ENCODE measurements at places on chromosomes 4 and X. TPM values are rescaled to one million over a fixed set of nuclear protein-coding genes. Genes with fewer than 3 reads are reported as not detected.
A peak's percentile ranks its signal among the peaks of the same experiment; 100 is the strongest.

The CPLX1 gene
- total RNA-seq = 6.6 TPM

The SMR3A gene
- total RNA-seq = not detected

The SPANXA2 gene
- total RNA-seq = not detected

The CT45A9 gene
- not detected for total RNA-seq

The CPZ gene
- 0.28 TPM for total RNA-seq

The PCDH7 gene
- 224 TPM for total RNA-seq

The FHIP1A gene
- total RNA-seq = 0.13 TPM

The TCEAL5 gene
- 0.26 TPM for total RNA-seq

The ASMT gene
- total RNA-seq = not detected

DNA sequence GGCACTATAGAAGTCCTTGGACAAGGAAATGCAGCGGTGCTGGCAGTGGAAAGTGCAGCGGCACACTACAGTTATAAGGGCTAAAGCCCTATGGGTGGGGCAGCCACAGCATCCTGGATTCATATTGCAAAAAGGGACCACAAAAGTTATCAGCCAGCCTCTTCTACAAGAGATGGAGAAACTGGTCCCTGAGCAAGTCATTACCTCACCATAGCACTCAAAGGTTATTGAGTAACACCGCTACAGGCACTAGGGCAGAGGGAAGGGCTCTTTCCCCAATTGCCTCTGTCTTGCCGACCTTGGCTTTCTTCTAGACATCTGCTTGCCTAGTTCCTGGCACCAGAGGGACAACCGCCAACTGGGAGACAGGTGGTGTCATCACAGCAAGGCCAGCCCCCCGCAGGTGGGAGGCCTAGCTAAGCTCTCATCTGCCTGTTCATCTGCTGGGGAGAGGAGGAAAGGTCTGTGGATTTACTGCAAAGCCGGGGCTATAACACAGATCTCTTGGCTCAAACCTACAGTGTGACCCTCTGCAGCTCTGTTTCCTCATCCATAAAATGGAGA lies 600.0 kb downstream of the BCOR start:
- H3K27ac ChIP-seq = no peak overlapping the region
- no peak overlapping the region for H3K4me3 ChIP-seq
- DNase-seq = no peak
- H3K36me3 ChIP-seq = no peaks in the 10 kb centered on the region

GRCh38 chr4:145563293-145563985 lies 55.7 kb upstream of the MMAA start:
- H3K36me3 ChIP-seq = peaks cover 4% of the 10 kb centered on the region
- no peak overlapping the region for H3K27ac ChIP-seq
- H3K27me3 ChIP-seq = no peaks in the 10 kb centered on the region
- DNase-seq = no peak
- no peak overlapping the region for H3K4me3 ChIP-seq

DNA sequence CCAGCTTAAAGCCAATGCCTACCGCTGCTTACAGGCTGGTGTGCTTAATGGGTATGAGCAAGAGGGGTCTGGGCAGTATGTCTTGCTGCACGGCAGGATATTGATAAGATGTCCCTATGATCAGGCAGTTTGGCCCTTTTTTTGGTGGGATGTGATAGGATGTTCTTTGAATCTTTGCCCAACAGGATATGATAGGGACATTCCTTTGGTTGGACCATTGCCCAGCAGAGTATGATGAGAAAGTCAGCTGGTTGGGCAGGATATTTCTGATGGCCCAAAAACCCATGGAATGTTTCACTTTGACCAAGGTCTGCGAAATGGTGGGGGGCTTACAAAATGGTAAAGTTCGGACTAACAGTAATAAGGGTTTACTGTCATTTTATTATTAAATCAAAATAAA lies 1060.6 kb downstream of the STIM2 start:
- DNase-seq = no peak
- no peaks in the 10 kb centered on the region for H3K27me3 ChIP-seq
- H3K4me3 ChIP-seq = no peak overlapping the region
- no peaks in the 10 kb centered on the region for H3K36me3 ChIP-seq
- H3K27ac ChIP-seq = no peak overlapping the region

GRCh38 chr4:133151691-133152329 lies 2.7 kb downstream of the PCDH10 start:
- peaks cover 7% of the 10 kb centered on the region for H3K4me1 ChIP-seq
- H3K4me3 ChIP-seq = peak overlapping the region; percentile 63
- no peak overlapping the region for H3K27ac ChIP-seq

- H3K4me1 ChIP-seq = no peaks in the 10 kb centered on the region
- no peak for DNase-seq
- no peaks in the 10 kb centered on the region for H3K27me3 ChIP-seq
- H3K36me3 ChIP-seq = no peaks in the 10 kb centered on the region
- no peak overlapping the region for H3K27ac ChIP-seq
Measured at GRCh38 chr4:148561467-148561866, 119.3 kb upstream of the NR3C2 start.

GRCh38 chr4:109355835-109356234 lies 53.4 kb upstream of the COL25A1 start:
- DNase-seq = peak; percentile 10
- no peak overlapping the region for H3K27ac ChIP-seq
- no peaks in the 10 kb centered on the region for H3K36me3 ChIP-seq
- H3K27me3 ChIP-seq = no peaks in the 10 kb centered on the region
- no peak overlapping the region for H3K4me3 ChIP-seq

DNA sequence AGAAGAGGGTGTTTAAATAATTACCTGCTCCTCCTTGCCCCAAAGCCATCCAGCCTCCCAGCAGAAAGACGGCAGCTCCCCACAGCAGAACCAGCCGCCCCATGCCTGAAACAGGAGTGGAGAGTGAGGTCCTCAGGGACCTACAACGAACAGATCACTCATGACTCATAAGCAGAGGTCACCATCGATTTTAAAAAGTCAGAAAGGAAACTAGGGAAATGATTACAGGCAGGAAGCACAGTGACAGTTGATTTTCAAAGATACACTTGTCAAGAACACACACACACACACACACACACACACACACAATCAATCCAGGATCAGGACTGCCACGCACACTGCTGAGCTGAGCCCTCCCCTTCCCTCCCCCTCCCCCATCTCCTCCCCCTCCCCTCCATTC lies at the start of gene CRLF2:
CRLF2 (minus strand) TSS at position 118 of the 400 bp plus-strand sequence; CDS start at position 103, 15 bp downstream.
- no peak within 1 kb of the TSS for H3K27ac ChIP-seq
- no peak within 1 kb of the TSS for H3K4me3 ChIP-seq
- no peaks in the 10 kb centered on the region for H3K27me3 ChIP-seq
- H3K36me3 ChIP-seq = no peaks in the 10 kb centered on the region
- no peaks in the 10 kb centered on the region for H3K4me1 ChIP-seq
- peak; percentile 5 for DNase-seq

DNA sequence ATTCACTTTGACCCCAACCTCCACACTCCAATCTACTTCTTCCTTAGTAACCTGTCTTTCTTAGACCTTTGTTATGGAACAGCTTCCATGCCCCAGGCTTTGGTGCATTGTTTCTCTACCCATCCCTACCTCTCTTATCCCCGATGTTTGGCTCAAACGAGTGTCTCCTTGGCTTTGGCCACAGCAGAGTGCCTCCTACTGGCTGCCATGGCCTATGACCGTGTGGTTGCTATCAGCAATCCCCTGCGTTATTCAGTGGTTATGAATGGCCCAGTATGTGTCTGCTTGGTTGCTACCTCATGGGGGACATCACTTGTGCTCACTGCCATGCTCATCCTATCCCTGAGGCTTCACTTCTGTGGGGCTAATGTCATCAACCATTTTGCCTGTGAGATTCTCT lies 344 bp downstream of the OR13H1 start:
- no peak for DNase-seq
- H3K27ac ChIP-seq = no peak overlapping the region
- H3K27me3 ChIP-seq = peaks cover 6% of the 10 kb centered on the region
- no peak overlapping the region for H3K4me3 ChIP-seq

- DNase-seq = no peak
- peaks cover 22% of the 10 kb centered on the region for H3K27me3 ChIP-seq
- H3K36me3 ChIP-seq = no peaks in the 10 kb centered on the region
- H3K4me3 ChIP-seq = no peak overlapping the region
- no peak overlapping the region for H3K27ac ChIP-seq
Measured at GRCh38 chr4:181966104-181966551, 277.1 kb upstream of the TENM3 start.

- no peak overlapping the region for H3K27ac ChIP-seq
- H3K27me3 ChIP-seq = peaks cover 48% of the 10 kb centered on the region
- H3K36me3 ChIP-seq = no peaks in the 10 kb centered on the region
- DNase-seq = no peak
- no peak overlapping the region for H3K4me3 ChIP-seq
- H3K4me1 ChIP-seq = no peaks in the 10 kb centered on the region
Measured at GRCh38 chr4:176833400-176834175, 40.9 kb upstream of the VEGFC start.

GRCh38 chr4:3679071-3679825 lies 86.9 kb upstream of the ADRA2C start:
- H3K27ac ChIP-seq = no peak overlapping the region
- no peaks in the 10 kb centered on the region for H3K4me1 ChIP-seq

- H3K27ac ChIP-seq = no peak overlapping the region
- no peaks in the 10 kb centered on the region for H3K4me1 ChIP-seq
- no peaks in the 10 kb centered on the region for H3K27me3 ChIP-seq
- no peak overlapping the region for H3K4me3 ChIP-seq
- no peaks in the 10 kb centered on the region for H3K36me3 ChIP-seq
- no peak for DNase-seq
Measured at GRCh38 chr4:70713453-70714078, 8.2 kb upstream of the RUFY3 start.

- H3K27ac ChIP-seq = no peak overlapping the region
- DNase-seq = no peak
- H3K4me3 ChIP-seq = no peak overlapping the region
- H3K4me1 ChIP-seq = no peaks in the 10 kb centered on the region
- H3K27me3 ChIP-seq = no peaks in the 10 kb centered on the region
- H3K36me3 ChIP-seq = no peaks in the 10 kb centered on the region
Measured at GRCh38 chrX:118554511-118554910, 58.9 kb downstream of the DOCK11 start.

GRCh38 chrX:109398061-109398460 lies 83.8 kb downstream of the GUCY2F start:
- DNase-seq = no peak
- no peaks in the 10 kb centered on the region for H3K36me3 ChIP-seq
- no peak overlapping the region for H3K27ac ChIP-seq
- H3K4me3 ChIP-seq = no peak overlapping the region

GRCh38 chr4:160020804-160021203 lies 917.9 kb downstream of the RAPGEF2 start:
- H3K4me3 ChIP-seq = no peak overlapping the region
- H3K27ac ChIP-seq = no peak overlapping the region
- no peaks in the 10 kb centered on the region for H3K4me1 ChIP-seq
- no peaks in the 10 kb centered on the region for H3K36me3 ChIP-seq

DNA sequence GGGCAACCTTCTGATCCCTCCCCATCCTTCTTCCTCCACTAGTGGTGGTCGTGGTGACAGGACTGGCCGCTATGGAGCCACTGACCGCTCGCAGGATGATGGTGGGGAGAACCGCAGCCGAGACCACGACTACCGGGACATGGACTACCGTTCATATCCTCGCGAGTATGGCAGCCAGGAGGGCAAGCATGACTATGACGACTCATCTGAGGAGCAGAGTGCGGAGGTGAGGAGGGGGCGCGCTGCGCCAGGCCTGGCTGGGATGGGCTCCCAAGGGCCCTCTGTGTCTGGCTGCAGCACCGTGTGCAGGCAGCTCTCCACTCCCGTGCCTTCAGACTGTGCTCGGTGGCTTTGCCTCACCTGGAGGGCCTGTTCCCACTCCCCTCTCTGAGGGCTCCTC lies 24.3 kb downstream of the RBM10 start:
- H3K27me3 ChIP-seq = no peaks in the 10 kb centered on the region
- no peak overlapping the region for H3K4me3 ChIP-seq
- no peak for DNase-seq
- H3K27ac ChIP-seq = no peak overlapping the region

DNA sequence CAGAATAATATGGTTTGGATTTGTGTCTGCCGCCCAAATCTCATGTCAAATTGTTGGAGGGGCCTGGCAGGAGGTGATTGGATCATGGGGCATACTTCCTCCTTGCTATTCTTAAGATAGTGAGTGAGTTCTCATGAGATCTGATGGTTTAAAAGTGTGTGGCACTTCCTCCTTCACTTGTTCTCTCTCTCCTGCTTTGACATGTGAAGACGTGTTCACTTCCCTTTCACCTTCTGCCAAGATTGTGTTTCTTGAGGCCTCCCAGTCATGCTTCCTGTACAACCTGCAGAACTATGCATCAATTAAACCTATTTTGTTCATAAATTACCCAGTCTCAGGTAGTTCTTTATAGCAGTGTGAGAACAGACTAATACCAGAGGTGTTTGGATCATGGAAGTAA lies 325.7 kb upstream of the GIMD1 start:
- no peaks in the 10 kb centered on the region for H3K36me3 ChIP-seq
- no peaks in the 10 kb centered on the region for H3K4me1 ChIP-seq
- no peak overlapping the region for H3K27ac ChIP-seq
- H3K4me3 ChIP-seq = no peak overlapping the region
- DNase-seq = no peak
- no peaks in the 10 kb centered on the region for H3K27me3 ChIP-seq

DNA sequence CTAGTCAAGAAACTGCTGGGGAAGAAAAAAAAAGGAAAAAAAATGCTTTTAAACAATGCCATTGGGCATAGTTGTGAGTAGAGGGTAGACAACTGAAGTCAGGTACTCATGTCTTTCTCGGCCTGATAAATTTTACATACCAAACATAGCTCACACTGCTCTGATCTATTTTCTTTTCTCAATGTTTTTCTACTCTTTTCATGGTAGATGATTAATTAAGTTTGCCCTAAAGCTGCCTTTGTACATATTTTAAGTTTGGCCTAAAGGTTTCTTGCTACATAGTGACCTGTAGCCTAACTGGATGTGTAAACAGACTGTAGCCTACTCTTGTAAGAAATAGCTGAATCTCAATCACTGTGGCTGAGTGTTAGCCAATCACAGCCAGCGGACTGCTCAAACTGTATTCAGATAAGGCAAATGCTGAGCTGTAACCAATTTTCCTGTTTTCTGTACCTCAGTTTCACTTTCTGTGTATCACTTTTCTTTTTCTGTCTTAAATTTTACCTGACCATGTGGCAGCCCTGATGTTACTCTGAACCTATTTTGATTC lies 121.0 kb downstream of the PCDH10 start:
- H3K4me3 ChIP-seq = no peak overlapping the region
- no peaks in the 10 kb centered on the region for H3K36me3 ChIP-seq
- no peaks in the 10 kb centered on the region for H3K27me3 ChIP-seq

GRCh38 chr4:67291644-67292043 lies 253.7 kb downstream of the CENPC start:
- no peak overlapping the region for H3K27ac ChIP-seq
- no peak overlapping the region for H3K4me3 ChIP-seq
- H3K27me3 ChIP-seq = no peaks in the 10 kb centered on the region
- DNase-seq = peak; percentile 0
- H3K36me3 ChIP-seq = no peaks in the 10 kb centered on the region

GRCh38 chrX:47637546-47638195 lies 7.9 kb upstream of the CFP start:
- no peaks in the 10 kb centered on the region for H3K4me1 ChIP-seq
- no peak overlapping the region for H3K27ac ChIP-seq
- peaks cover 36% of the 10 kb centered on the region for H3K36me3 ChIP-seq
- DNase-seq = no peak
- no peaks in the 10 kb centered on the region for H3K27me3 ChIP-seq

GRCh38 chr4:36024901-36025660 lies 219.2 kb downstream of the ARAP2 start:
- no peaks in the 10 kb centered on the region for H3K36me3 ChIP-seq
- H3K4me1 ChIP-seq = no peaks in the 10 kb centered on the region
- H3K27me3 ChIP-seq = no peaks in the 10 kb centered on the region

GRCh38 chrX:96126182-96126581 lies 558.5 kb upstream of the DIAPH2 start:
- no peaks in the 10 kb centered on the region for H3K4me1 ChIP-seq
- H3K27me3 ChIP-seq = no peaks in the 10 kb centered on the region
- no peak overlapping the region for H3K27ac ChIP-seq
- no peak overlapping the region for H3K4me3 ChIP-seq
- peak; percentile 4 for DNase-seq

GRCh38 chr4:114296126-114296525 lies 302.5 kb upstream of the UGT8 start:
- no peak overlapping the region for H3K4me3 ChIP-seq
- no peak for DNase-seq

All from A673 (cell line).